ENCODE measurements at places on chromosomes 4 and X. TPM values are rescaled to one million over a fixed set of nuclear protein-coding genes. Genes with fewer than 3 reads are reported as not detected.
A peak's percentile ranks its signal among the peaks of the same experiment; 100 is the strongest.

The GPR143 gene
- total RNA-seq = 9.3 TPM

The TBX22 gene
- not detected for total RNA-seq

DNA sequence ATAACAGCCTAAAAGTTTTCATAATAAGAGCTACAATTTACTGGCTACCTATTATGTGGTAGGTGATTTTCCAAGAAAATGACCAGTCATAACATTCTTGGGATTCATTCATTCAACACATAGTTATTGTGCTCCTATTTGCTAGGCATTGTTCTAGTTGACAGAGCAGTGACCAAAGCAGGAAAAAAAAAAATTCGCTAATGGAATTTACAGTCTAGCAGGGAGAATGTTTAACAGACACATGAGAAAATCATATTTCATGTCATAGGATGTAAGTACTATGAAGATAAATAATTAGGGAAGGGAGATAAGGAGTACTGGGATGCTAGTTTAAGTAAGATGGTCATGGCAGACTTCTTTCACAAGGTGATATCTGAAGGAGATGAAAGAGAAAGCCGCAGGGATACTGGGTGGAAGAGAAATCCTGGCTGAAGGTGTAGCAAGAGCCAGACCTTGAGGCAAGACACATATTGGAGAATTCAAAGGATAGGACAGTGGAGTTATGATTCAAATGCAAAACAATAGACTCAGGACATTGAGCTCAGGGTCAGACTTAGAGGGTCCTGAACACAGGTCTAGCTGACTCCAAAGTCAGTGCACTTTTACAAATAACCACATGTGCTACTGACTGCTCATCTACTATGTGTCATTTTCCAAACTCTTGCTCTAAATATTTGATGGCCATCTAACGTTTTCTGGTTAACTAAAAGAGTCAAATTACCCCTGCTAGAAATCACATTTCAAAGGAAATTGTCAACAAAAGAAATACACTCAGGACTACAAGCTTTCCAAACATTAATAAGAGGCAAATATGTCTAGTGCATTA lies 20.4 kb downstream of the SPCS3 start:
- DNase-seq = peak; percentile 32
- no peak overlapping the region for H3K4me3 ChIP-seq
- H3K36me3 ChIP-seq = no peaks in the 10 kb centered on the region
- no peak overlapping the region for H3K27ac ChIP-seq
- no peaks in the 10 kb centered on the region for H3K27me3 ChIP-seq

- DNase-seq = no peak
- no peaks in the 10 kb centered on the region for H3K36me3 ChIP-seq
- H3K27me3 ChIP-seq = no peaks in the 10 kb centered on the region
- no peaks in the 10 kb centered on the region for H3K4me1 ChIP-seq
Measured at GRCh38 chrX:115521741-115522140, 39.2 kb upstream of the PLS3 start.

The SYAP1 gene
- 22.2 TPM for total RNA-seq

GRCh38 chr4:164402554-164402953 lies 351.4 kb upstream of the SMIM31 start:
- DNase-seq = no peak
- no peaks in the 10 kb centered on the region for H3K4me1 ChIP-seq
- H3K27me3 ChIP-seq = no peaks in the 10 kb centered on the region
- H3K36me3 ChIP-seq = no peaks in the 10 kb centered on the region
- H3K27ac ChIP-seq = no peak overlapping the region

The PNMA5 gene
- not detected for total RNA-seq

GRCh38 chr4:173212379-173212778 lies 43.8 kb downstream of the GALNT7 start:
- peaks cover 28% of the 10 kb centered on the region for H3K4me1 ChIP-seq
- H3K4me3 ChIP-seq = no peak overlapping the region
- no peak for DNase-seq
- H3K36me3 ChIP-seq = no peaks in the 10 kb centered on the region

GRCh38 chr4:173943547-173943946 lies 339.9 kb downstream of the FBXO8 start:
- DNase-seq = no peak
- no peaks in the 10 kb centered on the region for H3K4me1 ChIP-seq
- no peaks in the 10 kb centered on the region for H3K27me3 ChIP-seq
- no peak overlapping the region for H3K27ac ChIP-seq

The MAGEB2 gene
- total RNA-seq = not detected

DNA sequence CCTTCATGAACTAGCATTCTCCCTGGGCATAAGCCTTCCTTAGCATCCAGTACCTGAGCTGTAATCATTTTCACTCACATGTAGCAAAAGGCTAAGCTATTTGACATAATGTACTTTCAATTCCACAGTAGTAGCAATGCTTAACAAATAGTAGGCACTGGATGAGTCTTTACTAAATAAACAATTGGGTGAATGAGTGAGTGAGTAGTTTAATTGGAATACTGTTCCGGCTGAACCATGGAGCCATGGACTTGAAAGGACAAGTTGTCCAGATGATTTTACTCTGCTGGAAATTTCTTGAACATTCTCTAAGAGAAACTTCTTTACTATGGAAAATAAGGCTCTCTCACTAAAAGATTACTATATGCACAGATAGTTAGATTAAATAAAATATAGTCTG lies 159.3 kb downstream of the FAM47B start:
- no peaks in the 10 kb centered on the region for H3K27me3 ChIP-seq
- no peaks in the 10 kb centered on the region for H3K36me3 ChIP-seq
- DNase-seq = no peak
- no peak overlapping the region for H3K4me3 ChIP-seq
- no peak overlapping the region for H3K27ac ChIP-seq

GRCh38 chr4:139142087-139142486 lies 34.9 kb downstream of the ELF2 start:
- no peak overlapping the region for H3K27ac ChIP-seq
- no peak for DNase-seq
- no peaks in the 10 kb centered on the region for H3K27me3 ChIP-seq
- no peaks in the 10 kb centered on the region for H3K36me3 ChIP-seq

- H3K4me3 ChIP-seq = no peak overlapping the region
- no peak for DNase-seq
- peaks cover 23% of the 10 kb centered on the region for H3K36me3 ChIP-seq
- no peak overlapping the region for H3K27ac ChIP-seq
- H3K4me1 ChIP-seq = peaks cover 17% of the 10 kb centered on the region
Measured at GRCh38 chr4:2835978-2836377, 7.7 kb upstream of the ADD1 start.

The LGI2 gene
- not detected for total RNA-seq

The MAGEA10 gene
- total RNA-seq = not detected

DNA sequence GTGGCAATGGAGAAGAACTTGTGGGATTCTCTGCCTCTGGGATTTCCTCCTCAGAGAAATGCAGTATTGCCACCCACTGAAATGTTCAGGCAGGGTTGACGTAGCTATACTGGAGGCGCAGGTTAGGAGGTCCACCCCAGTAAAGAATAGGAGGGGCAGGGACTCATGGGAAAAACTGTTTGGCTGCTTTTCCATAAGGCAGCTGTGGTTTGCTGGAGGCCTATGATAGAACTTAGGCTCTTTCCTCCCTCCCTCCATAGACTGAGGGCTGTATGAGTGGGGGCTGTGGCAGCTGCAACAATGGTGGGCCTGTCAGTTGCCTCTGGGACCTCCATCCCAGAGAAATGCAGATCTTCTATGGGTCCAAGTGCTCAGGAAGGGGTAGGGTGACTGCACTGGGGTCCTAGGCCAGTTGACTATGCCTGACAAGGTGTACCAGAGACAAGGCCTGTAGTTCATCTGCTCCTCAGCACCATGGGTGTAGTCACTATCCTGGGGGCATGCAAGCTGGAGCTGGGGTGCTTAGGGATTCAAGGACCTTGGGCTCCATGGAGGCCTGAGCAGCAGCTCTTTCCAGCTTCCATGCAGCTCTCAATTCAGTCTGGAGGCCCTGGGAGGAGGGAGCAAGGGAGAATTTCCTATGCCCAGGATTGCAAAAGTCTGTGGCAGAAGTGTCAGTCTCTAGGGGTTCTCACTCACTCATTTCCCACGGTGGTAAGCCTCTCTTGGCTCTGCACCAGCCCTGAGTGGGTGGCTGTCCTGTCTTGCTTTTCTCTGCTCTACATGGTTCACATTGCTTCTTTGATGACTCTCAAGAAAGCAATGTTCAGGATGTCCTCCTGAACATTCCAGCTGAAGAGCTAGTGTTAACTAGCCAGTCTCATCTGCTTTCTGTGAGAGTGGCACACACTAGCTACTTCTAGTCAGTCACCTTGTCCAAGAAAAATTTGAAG lies 353.0 kb downstream of the IDS start:
- no peak overlapping the region for H3K27ac ChIP-seq
- no peak for DNase-seq
- no peaks in the 10 kb centered on the region for H3K36me3 ChIP-seq
- H3K4me3 ChIP-seq = no peak overlapping the region
- no peaks in the 10 kb centered on the region for H3K27me3 ChIP-seq

DNA sequence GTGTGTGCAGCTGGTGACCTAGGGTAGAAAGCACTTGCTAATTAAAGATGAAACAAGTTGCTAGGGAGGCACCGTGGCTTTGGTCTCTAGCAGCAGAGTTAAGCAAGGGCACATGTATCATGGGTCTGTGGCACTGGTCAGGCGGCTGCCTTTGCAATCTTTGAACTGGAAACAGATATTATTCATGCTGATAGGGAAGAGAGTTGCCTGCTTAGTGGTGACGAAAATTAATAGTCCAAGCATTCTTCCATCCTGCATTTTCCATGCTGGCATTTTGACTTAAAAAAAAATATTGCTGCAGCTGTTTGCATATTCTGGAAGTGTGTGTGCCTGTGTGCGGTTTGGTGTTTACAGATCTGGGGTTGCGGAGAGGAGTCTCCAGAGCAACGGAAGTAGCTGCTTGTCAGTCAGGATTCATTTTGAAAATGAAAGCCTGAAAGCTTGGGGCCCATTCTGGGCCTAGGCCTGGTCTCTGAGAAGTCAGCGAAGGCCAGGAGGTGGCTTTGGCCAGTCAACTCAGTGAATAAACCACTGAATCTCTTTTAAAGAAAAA lies 2.3 kb upstream of the SOWAHD start:
- H3K27ac ChIP-seq = no peak overlapping the region
- H3K36me3 ChIP-seq = no peaks in the 10 kb centered on the region
- no peaks in the 10 kb centered on the region for H3K27me3 ChIP-seq

The CTAG1B gene
- total RNA-seq = not detected

The LRCH2 gene
- 4.7 TPM for total RNA-seq

- H3K4me1 ChIP-seq = no peaks in the 10 kb centered on the region
- H3K27ac ChIP-seq = no peak overlapping the region
- no peak overlapping the region for H3K4me3 ChIP-seq
- DNase-seq = no peak
- H3K36me3 ChIP-seq = no peaks in the 10 kb centered on the region
Measured at GRCh38 chr4:160316036-160316435, 1213.2 kb downstream of the RAPGEF2 start.

DNA sequence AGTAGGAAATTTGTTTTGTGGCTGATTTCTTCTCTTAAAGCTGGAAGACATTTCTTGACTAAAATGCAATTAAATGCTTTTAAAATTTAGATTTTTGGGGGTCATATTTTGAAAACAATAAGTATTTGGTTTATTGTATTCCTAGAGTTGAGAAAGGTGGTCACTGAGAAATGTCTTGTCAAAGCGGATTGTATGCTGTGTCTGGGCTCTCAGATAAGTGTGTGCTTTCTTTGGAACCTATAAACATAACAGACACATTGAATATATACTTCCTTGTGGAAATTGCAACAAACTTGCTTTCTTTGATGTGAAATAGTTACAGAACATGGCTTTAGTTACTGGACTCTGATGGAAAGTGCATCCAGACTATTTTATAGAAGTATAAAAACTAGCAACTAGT lies 75.4 kb downstream of the AFF1 start:
- H3K27ac ChIP-seq = no peak overlapping the region
- no peaks in the 10 kb centered on the region for H3K36me3 ChIP-seq
- H3K4me3 ChIP-seq = no peak overlapping the region
- no peaks in the 10 kb centered on the region for H3K27me3 ChIP-seq
- peak; percentile 55 for DNase-seq

DNA sequence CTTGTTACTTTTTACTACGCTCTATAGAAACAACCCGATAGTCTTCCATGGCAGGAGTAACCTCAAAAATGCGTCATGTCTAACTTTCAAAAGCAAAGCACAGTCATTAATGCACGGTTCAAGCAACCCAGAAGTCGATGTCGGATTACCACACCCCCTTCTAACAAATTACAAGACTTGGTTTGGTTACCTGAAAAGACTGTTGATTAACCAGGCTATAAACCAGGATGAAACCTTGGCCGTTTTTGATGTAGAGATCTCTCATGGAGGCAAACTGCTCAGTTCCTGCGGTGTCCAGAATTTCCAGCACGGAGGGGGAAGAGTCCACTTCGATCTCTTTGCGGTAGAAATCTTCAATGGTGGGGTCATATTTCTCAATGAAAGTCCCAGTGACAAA lies 2.4 kb downstream of the RAP2C start:
- peaks cover 12% of the 10 kb centered on the region for H3K4me1 ChIP-seq
- peaks cover 4% of the 10 kb centered on the region for H3K36me3 ChIP-seq
- H3K4me3 ChIP-seq = peak overlapping the region; percentile 83
- peak overlapping the region; percentile 76 for H3K27ac ChIP-seq
- H3K27me3 ChIP-seq = no peaks in the 10 kb centered on the region

GRCh38 chr4:16807355-16807754 lies 91.1 kb downstream of the LDB2 start:
- no peak for DNase-seq
- H3K36me3 ChIP-seq = peaks cover 13% of the 10 kb centered on the region
- H3K27me3 ChIP-seq = no peaks in the 10 kb centered on the region

GRCh38 chr4:183448436-183448835 lies 4.0 kb downstream of the CDKN2AIP start:
- DNase-seq = no peak
- peaks cover 16% of the 10 kb centered on the region for H3K4me1 ChIP-seq
- no peak overlapping the region for H3K4me3 ChIP-seq
- H3K36me3 ChIP-seq = peaks cover 8% of the 10 kb centered on the region
- no peaks in the 10 kb centered on the region for H3K27me3 ChIP-seq
- H3K27ac ChIP-seq = no peak overlapping the region

DNA sequence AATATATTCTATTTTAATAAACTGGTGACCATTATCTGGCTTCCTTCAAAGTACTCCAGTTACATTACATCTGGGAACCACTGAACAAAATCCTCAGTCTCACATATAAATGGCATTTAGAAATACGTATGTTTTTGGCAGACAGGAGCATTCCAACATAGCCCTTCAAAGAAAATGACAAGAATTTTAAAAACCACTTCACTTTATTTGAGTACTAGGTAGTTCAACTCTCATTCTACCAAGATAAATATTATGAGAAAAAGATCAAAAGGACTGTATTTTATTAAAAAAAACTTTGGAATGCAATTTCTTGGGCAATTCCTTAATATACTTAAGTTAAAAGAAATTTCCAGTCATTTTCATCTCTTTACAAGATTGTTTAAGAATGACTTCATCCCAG lies 17.6 kb downstream of the TNIP3 start:
- H3K27ac ChIP-seq = no peak overlapping the region
- no peaks in the 10 kb centered on the region for H3K4me1 ChIP-seq
- no peaks in the 10 kb centered on the region for H3K36me3 ChIP-seq
- no peak for DNase-seq
- H3K27me3 ChIP-seq = no peaks in the 10 kb centered on the region

- DNase-seq = no peak
- H3K4me3 ChIP-seq = no peak overlapping the region
- H3K4me1 ChIP-seq = no peaks in the 10 kb centered on the region
- no peaks in the 10 kb centered on the region for H3K36me3 ChIP-seq
- no peak overlapping the region for H3K27ac ChIP-seq
Measured at GRCh38 chr4:156326246-156326645, 372.6 kb upstream of the CTSO start.

The ARMCX4 gene
- 17.6 TPM for total RNA-seq

- DNase-seq = peak; percentile 58
- no peak overlapping the region for H3K4me3 ChIP-seq
- H3K27me3 ChIP-seq = no peaks in the 10 kb centered on the region
Measured at GRCh38 chr4:146330392-146330791, 116.1 kb downstream of the REELD1 start.

All from endothelial cell of umbilical vein (primary cell).